DMS79 treated with DMSO at 0.1 percent for 48 hours (cell line): ENCODE measurements at places on chromosomes 5 and 9.
A peak's percentile ranks its signal among the peaks of the same experiment; 100 is the strongest.

- DNase-seq: no peak
Observed at GRCh38 chr5:151477101-151477500, 29.7 kb downstream of the SLC36A1 start.

GRCh38 chr5:170632985-170633234 lies 129.1 kb downstream of the KCNIP1 start:
- no peak for DNase-seq

DNA sequence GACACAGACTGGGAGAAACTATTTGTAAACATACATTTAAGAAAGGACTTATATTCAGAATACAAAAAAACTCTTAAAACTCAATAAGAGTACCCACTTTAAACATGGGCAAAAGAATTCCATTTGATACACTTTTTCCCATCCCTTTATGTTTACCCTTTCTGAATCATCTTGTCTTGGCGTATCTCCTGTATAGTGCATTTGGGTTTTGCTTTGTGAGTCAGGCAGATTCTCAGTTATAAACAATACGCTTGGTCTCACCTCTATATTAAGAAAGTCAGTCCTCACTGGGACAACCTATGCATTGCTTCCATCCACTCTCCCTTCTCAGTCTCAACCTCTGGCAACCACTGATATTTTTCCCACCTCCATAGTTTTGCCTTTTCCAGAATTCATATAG lies 27.3 kb upstream of the ADAMTS6 start:
- no peak for DNase-seq

DNA sequence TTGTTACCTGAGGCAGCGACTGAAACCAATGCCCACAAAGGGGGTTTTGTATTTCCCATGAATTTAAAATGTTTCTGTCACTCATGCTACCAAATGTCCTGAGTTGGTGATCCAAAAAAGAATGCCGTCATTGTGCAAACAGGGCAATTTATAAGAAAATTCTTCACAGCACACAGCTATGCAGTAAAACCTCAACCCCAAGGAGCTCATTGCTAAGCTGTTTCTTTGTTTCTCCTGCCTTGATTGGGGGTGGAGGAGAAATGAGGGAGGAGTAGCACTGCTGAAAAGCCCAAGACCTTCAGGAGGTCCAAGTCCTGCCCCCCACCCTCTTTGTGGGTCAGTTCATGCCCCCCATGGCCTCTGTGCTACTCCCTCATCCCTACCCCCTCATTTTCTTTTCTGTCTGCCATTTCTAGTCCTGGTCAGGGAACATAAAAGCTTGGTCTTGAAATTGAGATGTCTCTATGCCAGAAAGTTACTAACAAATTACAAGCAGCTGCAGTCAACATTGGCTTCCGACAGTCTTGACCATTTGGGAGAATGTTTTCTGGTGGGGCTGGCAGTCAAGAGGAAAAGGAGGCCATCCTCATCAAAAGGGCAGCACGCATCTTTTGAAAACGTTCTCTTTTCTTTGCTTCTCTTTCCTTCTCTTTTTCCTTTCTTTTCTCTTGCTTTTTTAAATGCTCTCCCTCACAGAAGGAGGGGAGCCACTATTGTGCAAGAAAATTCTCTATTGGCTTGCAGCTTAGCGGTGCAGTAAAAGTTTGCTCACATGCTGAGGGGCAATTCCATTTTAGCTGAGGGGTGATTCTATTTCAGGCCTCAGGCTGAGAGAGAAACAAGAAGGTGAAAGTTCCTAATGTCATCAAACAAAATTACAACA lies 133.3 kb downstream of the GCNT1 start:
- DNase-seq: no peak

GRCh38 chr5:159971931-159972461 lies 36.9 kb upstream of the TTC1 start:
- no peak for DNase-seq

- DNase-seq: no peak
Observed at GRCh38 chr5:34735491-34736426, 79.6 kb downstream of the RAI14 start.

GRCh38 chr5:159071382-159071781 lies 28.3 kb downstream of the EBF1 start:
- DNase-seq: peak; percentile 87
